ENCODE measurements at places on chromosomes 7 and 10.

GRCh38 chr10:12418000-12418399 lies 68.7 kb downstream of the CAMK1D start:
- DNase-seq, result no peak

GRCh38 chr10:83459124-83459523 lies 680.2 kb upstream of the GHITM start:
- DNase-seq, result no peak

GRCh38 chr7:107854989-107855388 lies 36.0 kb upstream of the DLD start:
- DNase-seq, result no peak

- no peak for DNase-seq
These were observed 73.0 kb downstream of the ADCY1 start for GRCh38 chr7:45646996-45647825.

- no peak for DNase-seq
These were observed 6.1 kb upstream of the LAMB4 start for GRCh38 chr7:108136191-108136688.

DNA sequence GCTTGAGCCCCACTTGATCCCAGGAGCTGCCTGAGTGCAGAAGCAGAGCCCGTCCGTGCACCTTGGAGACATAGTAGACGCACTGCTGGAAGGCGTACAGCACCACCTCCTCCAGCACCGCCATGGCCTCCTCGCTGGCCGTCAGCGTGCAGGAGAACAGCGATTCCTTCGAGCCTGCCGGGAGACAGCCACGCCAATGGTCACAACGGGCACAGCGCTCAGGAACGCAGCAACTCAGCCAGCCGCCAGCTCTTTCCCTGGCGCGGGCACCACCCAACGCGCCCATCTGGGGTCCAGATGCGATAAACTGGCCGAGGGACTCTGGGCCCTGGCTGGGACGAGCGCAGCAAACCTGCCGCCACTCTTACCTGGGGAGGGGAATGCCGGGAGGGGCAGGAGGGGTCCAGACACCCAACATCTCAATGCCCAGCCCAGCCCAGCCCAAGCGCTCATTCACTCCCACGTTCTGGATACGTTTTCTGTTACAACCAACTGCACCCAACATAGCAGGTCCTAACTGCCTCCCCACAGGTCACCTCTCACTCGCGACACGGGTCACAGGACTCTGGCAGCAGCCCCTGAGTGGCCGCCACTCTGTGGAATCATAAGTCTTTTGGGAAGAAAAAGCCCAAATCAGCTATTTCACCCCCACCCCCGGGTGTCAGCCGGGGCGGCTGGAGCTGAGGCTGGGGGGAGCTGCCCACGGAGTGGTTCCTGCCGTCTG lies 41.9 kb downstream of the AP5Z1 start:
- DNase-seq, result no peak

DNA sequence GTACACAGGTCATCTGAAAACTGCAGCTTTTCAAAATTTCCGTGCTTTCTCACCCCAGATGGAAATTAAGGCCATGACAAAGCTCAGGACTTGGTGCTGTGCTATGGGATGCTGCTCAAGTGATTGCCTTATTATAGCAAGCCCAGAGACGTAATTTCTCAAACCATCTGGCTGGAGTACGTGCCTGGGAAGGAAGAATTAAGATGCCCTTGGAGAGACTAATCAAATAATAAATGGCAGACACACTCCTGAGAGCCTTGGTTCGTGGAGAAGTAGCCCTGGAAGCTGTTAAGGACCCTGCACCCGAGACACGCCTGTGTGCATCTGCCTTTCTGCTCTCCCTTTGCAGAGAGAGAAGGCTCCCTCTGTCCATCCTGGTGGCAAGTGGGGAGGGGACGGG lies 38.3 kb upstream of the PRLHR start:
- DNase-seq, result no peak

GRCh38 chr10:88507826-88508453 lies 75.2 kb downstream of the RNLS start:
- no peak for DNase-seq

DNA sequence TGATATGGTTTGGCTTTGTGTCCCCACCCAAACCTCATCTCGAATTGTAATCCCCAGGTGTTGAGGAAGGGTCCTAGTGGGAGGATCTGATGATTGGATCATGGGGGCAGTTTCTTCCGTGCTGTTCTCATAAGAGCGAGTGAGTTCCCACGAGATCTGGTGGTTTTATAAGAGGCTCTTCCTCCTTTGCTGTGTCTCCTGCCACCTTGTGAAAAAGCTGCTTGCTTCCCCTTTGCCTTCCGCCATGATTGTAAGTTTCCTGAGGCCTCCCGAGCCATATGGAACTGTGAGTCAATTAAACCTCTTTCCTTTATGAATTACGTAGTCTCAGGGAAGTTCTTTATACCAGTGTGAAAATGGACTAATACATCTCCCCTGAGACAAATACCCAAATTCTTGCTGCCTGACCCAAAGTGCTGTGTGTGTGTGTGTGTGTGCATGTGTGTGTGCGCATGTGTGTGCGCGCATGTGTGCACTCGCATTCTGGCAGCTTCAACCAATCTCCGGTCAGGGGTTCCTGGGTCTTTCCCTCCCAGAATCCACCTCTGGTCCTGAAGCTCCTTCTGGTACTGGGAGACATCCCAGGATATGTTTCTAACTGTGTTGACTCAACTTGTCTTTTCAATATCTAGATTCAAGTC lies 98.1 kb upstream of the LRRC4 start:
- no peak for DNase-seq

- no peak for DNase-seq
These were observed 35.2 kb upstream of the HECW1 start for GRCh38 chr7:43077285-43077684.

DNA sequence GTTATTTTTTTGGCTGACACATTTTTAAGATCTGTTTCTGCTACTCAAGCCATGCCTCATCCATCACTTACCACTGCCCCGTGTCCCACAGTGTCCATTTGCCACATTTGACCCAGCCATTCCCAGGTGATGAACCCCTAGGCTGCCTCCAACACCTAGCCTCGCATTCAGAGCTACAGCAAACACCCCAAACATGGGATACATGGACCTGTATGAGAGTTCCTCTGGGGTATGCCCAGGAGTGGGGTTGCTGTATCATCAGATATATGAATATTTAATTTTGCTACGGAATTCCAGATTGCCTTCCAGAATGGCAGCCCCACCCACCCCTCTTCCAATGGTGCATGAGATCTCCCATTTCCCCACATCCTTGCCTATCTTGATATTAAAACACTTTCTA lies 190.1 kb upstream of the RNF32 start:
- DNase-seq, result no peak

DNA sequence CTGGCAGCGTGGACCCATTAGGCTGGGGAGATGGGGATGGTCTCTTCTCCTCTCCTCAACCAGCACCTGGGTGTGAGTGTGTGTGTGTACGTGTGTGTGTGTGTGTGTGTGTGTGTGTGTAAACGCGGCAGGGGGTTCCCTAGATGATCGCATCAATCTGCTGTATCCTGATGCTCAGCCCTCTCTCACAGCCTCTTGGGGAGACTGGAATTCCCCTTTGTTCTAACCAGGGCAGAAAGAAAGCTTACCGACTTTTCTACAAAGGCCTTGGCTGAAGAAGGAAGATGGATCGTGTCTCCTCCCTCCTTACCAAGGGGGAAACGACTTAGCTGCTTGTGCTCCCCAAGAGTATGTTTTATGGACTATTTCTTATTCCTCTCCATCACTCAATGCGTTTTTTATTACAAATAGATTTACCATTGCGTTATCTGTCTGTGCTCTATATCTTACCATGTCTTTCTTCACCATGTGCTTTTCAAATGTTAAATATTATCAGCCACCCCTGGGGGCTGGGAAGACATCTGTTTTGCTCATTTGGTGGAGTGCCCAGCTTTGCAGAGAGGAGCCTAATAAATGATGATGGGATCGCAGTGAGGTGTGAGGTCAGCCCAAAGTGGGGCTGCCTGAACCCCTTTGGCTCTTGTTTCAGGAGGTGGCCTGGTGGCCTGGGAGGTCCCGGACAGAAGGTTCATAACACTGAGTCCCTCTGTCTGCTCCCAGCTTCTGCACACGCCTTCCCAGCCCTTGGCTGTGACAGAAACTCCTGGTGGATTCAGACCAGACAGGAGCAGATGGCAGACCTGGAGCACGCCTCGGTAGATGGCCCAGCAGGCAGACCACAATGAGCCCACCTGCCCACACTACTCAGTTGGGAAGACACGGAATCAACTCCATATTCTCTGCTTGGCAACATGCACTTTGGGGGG lies 262.0 kb downstream of the PRPF18 start:
- no peak for DNase-seq

DNA sequence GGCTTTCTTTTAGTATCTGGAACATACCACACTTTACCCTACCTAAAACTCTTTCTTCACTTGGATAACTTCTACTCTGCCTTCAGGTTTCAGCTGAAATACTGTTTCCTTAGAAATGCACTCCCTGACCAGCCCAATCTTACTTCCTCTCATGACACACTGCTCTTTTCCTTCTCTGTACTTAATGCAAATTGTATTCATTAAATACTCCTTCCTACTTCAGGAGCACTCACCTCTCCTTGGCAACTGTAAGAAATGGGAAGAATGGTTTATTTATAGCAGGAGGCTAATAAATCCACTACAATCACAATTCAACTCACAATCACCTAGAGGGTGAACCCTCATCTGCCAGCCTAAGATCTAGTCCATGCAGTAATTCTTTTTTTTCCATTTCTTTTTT lies 15.2 kb downstream of the ZCWPW1 start:
- no peak for DNase-seq

GRCh38 chr10:122325235-122325634 lies 49.3 kb upstream of the PLEKHA1 start:
- DNase-seq, result no peak

GRCh38 chr10:64039198-64039597 lies 518.0 kb downstream of the REEP3 start:
- no peak for DNase-seq

- peak; percentile 8 for DNase-seq
These were observed 166.0 kb upstream of the SP4 start for GRCh38 chr7:21261627-21262594.

DNA sequence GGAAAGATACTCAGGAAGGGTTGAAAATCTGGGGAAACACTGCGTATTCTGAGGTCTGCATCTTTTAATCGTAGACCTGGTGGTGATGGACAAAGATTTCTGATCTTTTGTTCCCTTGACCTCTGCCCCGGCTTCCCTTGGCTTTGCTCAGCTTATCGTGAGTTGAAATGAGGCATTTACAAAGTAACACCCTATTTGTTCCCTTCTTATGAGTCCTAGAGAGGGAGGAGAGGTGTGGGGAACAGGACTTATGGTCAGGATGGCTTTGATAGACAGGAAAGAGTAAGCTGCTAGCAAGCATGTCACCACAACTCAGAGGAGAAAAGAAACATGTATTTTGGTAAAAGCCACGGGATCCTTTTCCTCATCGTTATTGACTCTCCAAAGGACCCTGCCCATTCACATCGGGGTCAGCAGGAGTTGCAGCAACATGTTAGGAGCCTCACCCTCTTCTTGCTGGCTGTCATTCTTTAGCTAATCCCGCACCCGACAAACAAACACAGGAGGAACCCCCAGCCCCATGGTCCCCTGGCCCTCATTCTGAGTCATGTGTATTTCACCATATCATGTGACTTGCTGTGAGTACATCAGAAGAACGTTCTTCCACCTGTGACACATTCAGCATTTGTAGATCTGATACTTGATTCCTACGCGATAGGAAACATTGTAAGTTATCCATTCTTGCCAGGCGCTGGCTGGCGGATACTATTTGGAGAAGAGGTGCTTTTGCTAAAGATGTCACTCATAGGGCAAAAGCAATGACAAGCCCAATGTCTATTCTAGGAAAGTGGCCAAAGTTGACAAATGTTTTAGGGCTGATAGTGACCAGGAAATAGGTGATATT lies 170.1 kb downstream of the RTKN2 start:
- DNase-seq, result no peak

DNA sequence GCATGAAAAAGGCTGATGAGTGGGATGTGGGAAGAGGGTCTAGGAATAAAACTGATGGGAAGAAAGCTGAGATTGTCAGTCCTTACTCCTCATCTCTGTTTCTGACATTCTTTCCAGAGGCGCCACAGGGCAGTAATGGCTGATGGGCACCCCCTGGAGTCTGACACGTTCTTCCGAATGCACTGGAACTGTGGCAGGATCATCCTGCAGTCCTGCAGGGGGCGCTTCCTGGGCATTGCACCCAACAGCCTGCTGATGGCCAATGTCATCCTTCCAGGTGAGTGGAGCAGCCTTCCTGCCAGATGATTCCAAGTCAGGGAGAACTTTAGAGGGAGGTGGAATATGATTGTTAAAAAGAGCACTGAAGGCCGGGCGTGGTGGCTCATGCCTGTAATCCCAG lies 4.8 kb downstream of the FSCN3 start:
- DNase-seq, result no peak

DNA sequence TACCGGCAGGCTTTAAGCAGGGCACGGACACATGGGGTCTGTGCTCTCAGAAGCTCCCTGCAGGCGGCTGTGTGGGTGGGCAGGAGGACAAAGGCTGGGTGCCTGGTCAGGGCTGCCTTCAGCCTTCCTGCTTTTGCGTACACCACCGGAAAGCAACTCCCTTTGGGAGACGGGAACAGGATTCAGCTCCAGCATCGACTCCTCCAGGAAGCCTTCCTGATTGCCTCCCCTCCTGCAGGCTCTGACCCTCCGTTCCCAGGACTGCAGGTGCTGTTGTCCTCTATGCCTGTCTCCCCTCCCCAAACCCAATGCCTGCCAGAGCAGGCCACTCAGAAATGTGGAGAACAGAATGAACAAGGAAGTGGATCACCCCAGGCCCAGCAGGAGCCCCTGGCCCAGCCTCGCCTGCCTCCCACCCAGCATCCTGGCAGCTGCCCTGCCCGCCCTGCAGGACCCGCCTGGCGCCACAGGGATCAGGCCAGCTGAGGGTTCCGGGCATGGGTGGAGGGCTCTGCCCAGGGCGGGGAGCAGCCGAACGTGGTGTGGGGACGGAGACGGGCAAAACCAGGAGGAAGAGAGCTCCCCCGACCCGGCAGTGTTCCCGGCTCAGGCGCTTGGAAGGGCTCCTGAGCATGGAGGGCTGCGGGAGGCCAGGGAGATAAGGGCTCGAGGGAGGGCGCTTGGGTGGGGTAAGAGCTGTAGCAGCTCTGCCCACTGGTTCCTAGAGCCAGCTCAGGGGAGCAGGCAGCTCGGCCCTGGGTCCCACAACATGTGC lies 6.2 kb upstream of the ELN start:
- DNase-seq, result no peak

All from stimulated activated CD8-positive, alpha-beta memory T cell treated with anti-CD3 and anti-CD28 coated beads, Interleukin-2, amount 100 ng/mL, for 1 hour (primary cell).